ENCODE measurements at places on chromosomes 11 and 22. TPM values are rescaled to one million over a fixed set of nuclear protein-coding genes. Genes with fewer than 3 reads are reported as not detected.

The APOBEC3B gene
- total RNA-seq = 3.1 TPM

The SHANK3 gene
- 4.2 TPM for total RNA-seq

The SYT9 gene
- total RNA-seq = 0.41 TPM

The GAS2 gene
- 4.8 TPM for total RNA-seq

The DMC1 gene
- 0.68 TPM for total RNA-seq

The OR52M1 gene
- not detected for total RNA-seq

The RFPL3 gene
- total RNA-seq = not detected

The CAVIN3 gene
- total RNA-seq = 167 TPM

The CARNS1 gene
- 0.36 TPM for total RNA-seq

The OOSP1 gene
- not detected for total RNA-seq

The RIMBP3C gene
- not detected for total RNA-seq

The PTPN5 gene
- total RNA-seq = 0.83 TPM

The GATD1 gene
- total RNA-seq = 6.7 TPM

The CACNA1I gene
- 0.16 TPM for total RNA-seq

The INPPL1 gene
- total RNA-seq = 77.1 TPM

The CADM1 gene
- 24.4 TPM for total RNA-seq

The LRP4 gene
- total RNA-seq = 7.1 TPM

The P2RY6 gene
- 2.5 TPM for total RNA-seq

The SLC22A12 gene
- not detected for total RNA-seq

The ELFN2 gene
- total RNA-seq = under 0.01 TPM

The C11orf91 gene
- total RNA-seq = not detected

The ASRGL1 gene
- 13.2 TPM for total RNA-seq

The HORMAD2 gene
- not detected for total RNA-seq

The GGTLC3 gene
- total RNA-seq = not detected

The SLC1A2 gene
- 0.14 TPM for total RNA-seq

Data from sigmoid colon (tissue), 7 donors.